SJSA1 (cell line): ENCODE measurements at places on chromosomes 1 and 21. TPM values are rescaled to one million over a fixed set of nuclear protein-coding genes. Genes with fewer than 3 reads are reported as not detected.

DNA sequence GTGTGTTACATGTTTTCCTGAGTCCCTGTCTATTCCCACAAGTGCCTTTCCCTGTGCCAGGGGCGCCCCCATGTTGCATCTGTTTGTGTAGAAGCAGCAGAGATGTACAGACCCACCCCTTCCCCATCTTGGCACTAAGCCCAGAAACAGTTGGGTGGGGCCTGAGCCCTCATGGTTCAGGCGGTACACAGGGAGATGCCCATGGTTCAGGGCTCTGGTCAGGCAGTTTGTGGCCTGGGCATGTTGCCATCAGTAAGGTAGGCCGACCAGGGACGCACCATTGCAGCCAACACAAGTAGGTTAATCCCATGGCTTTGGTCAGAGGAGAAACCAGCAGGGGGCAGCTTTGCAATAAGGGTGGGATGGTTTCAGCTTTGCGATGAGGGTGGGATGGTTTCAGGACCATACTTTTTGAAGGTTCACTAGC is 914 bp upstream of the ADGRB2 start:
- H3K4me1 ChIP-seq = peaks cover 43% of the 10 kb centered on the region
- no peaks in the 10 kb centered on the region for H3K36me3 ChIP-seq
- no peak overlapping the region for H3K4me3 ChIP-seq
- H3K27ac ChIP-seq = no peak overlapping the region
- no peaks in the 10 kb centered on the region for H3K27me3 ChIP-seq

DNA sequence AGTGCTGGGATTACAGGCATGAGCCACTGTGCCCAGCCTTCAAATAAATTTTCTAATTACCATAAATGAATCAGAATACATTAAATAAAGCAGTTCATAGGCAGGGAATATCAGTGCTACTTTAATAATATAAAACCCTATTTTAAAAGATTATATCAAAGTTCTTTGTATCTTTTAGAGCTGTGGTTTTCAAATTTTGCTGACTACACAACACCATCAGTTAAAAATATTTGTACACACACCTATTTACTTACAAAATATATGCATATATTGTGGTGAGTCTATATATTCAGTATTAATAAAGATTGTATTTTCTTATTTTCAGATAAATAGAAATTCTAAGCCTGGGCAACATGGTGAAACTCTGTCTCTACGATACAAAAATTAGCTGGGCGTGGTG is 18.7 kb downstream of the B3GALNT2 start:
- H3K4me3 ChIP-seq = no peak overlapping the region
- no peaks in the 10 kb centered on the region for H3K4me1 ChIP-seq
- peaks cover 16% of the 10 kb centered on the region for H3K36me3 ChIP-seq
- H3K27ac ChIP-seq = no peak overlapping the region
- DNase-seq = no peak
- H3K27me3 ChIP-seq = no peaks in the 10 kb centered on the region

Gene GNPAT
- total RNA-seq = 71.9 and 80.1 TPM in 2 replicates

GRCh38 chr1:33055210-33056008 is 18.7 kb upstream of the AK2 start:
- peak; percentile 68 for DNase-seq
- no peaks in the 10 kb centered on the region for H3K36me3 ChIP-seq
- no peaks in the 10 kb centered on the region for H3K27me3 ChIP-seq

DNA sequence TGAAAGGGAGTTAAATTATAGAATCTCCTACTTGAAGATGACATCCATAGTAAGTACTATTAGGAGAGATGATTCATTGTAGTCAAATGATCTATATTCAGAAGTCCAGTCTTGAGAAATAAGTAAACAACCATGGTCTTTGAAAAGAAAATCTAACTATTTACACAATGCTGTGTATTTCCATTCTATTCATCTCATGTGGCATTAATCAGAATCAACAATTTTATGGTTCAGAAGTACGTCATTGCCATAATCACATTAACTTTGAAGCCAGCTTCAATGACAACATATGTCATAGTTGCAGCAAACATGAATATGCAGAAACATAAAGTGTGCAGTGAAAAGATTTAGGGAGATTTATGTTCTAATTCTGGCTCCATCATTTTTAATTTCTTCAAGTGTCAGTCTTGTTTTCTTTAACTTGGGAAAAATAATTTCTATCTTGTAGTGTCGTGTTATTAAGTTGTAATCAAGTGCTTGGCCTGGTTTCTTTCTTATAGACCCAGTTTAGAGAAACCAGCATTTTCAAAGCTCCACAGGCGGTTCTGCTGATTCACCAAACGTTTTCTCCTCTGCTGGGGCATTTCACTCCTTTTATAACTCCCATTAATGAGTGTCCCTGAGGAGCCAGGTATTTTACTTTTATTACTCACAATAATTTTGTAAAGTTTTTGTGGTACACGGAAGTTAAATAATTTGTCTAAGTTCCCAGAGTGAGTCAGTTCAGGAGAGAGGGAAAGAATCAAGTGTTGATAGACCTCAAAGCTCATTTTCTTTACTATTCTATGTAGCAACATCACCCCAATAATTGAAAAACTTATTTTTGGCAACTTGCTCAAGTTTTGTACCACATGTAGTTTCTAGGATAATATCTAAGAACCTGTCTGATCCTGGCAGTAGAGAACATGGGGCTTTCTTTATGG is 35.9 kb upstream of the PTGS2 start:
- H3K4me1 ChIP-seq = no peaks in the 10 kb centered on the region
- H3K4me3 ChIP-seq = no peak overlapping the region
- H3K36me3 ChIP-seq = no peaks in the 10 kb centered on the region
- no peaks in the 10 kb centered on the region; the same call in 1 of the 2 replicates for H3K27me3 ChIP-seq
- H3K27ac ChIP-seq = no peak overlapping the region
